ENCODE measurements at places on chromosomes 11 and 22.

GRCh38 chr11:48142889-48143288 lies 73.7 kb upstream of the OR4B1 start:
- no peaks in the 10 kb centered on the region for H3K4me1 ChIP-seq
- H3K27ac ChIP-seq: no peak overlapping the region
- DNase-seq: no peak
- no peaks in the 10 kb centered on the region for H3K27me3 ChIP-seq
- peaks cover 52% of the 10 kb centered on the region for H3K36me3 ChIP-seq

- H3K36me3 ChIP-seq: no peaks in the 10 kb centered on the region
- no peaks in the 10 kb centered on the region for H3K4me1 ChIP-seq
- no peak overlapping the region for H3K27ac ChIP-seq
- peaks cover 54% of the 10 kb centered on the region for H3K27me3 ChIP-seq
- DNase-seq: no peak
Measured at GRCh38 chr11:118008271-118008911, 22.2 kb downstream of the IL10RA start.

- no peak for DNase-seq
- H3K27me3 ChIP-seq: no peaks in the 10 kb centered on the region
- H3K27ac ChIP-seq: no peak overlapping the region
- H3K36me3 ChIP-seq: no peaks in the 10 kb centered on the region
- no peaks in the 10 kb centered on the region for H3K4me1 ChIP-seq
Measured at GRCh38 chr11:60078745-60079144, 9.7 kb upstream of the MS4A2 start.

DNA sequence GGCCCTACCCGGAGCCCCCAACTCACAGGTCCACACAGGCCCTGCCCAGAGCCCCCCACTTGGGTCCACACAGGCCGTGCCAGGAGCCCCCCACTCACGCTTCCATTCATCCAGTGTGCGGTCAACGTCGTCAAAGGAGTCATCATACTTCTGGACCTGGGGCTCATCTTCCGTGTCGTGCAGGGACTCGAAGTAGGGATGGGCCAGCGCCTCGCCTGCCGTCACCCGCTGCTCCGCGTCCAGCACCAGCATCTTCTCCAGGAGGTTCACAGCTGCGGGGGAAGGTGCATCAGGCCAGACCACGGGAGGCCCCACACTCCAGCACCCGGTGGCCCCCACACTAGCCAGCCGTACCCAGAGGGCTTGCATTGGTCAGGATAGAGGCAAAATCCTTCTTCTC lies 4.0 kb upstream of the HDAC10 start:
- DNase-seq: no peak
- H3K27ac ChIP-seq: no peak overlapping the region
- H3K4me1 ChIP-seq: peaks cover 5% of the 10 kb centered on the region
- no peaks in the 10 kb centered on the region for H3K27me3 ChIP-seq
- no peak overlapping the region for H3K4me3 ChIP-seq

DNA sequence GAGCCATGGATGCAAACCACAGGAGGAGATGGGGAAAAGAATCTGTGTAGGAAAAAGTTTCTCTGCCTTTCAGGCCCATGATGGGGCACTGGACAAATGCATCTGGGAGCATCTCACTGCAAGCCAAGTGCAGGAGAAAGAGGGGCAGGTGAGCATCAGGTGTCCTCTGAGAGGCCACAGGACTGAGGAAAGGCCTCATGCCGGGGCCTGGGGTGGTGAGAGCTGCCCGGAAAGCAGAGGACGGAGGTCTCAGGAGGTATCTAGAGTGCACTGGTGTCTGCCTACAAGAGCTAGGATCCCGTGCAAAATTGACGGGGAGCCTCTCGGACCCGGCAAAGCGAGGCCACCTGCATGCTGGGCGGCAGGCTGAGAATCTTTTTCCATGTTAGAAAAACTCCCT lies 73.9 kb downstream of the CTTN start:
- H3K36me3 ChIP-seq: no peaks in the 10 kb centered on the region
- no peaks in the 10 kb centered on the region for H3K27me3 ChIP-seq
- no peak for DNase-seq
- H3K4me1 ChIP-seq: no peaks in the 10 kb centered on the region

GRCh38 chr11:3227568-3228444 lies 4.4 kb downstream of the MRGPRE start:
- no peaks in the 10 kb centered on the region for H3K4me1 ChIP-seq
- no peak overlapping the region for H3K4me3 ChIP-seq
- H3K27ac ChIP-seq: no peak overlapping the region

DNA sequence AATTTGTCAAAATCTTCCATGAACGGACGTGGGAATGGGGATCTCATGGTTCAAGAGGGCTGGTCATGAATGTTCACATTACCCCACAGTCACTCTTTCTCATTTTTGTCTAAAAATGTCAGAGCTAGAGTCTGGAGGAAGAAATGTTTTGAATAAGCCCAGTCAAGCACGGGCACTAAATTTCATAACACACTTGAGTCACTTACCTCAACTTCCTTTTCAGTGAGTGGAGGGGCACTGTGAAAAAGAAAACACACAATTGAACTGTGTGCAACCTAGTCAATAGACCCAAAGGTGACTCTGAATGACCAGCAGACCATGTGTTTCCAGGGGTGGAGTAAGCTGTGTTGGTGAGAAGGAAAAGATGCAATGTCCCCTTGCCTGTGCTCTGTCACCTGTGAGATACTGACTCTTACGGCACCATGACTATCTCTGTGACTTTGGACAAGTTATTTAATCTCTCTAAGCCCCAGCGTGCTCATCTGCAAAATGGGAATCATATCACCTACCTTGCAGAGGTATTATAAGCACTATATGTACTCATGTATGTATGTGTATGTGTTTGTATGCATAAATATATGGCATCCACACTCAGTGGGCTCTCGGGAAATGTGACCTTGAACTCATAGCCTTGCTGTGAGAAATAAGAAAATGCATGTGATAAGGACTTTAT lies 38.2 kb upstream of the LYVE1 start:
- no peaks in the 10 kb centered on the region for H3K27me3 ChIP-seq
- peaks cover 3% of the 10 kb centered on the region for H3K36me3 ChIP-seq
- H3K4me3 ChIP-seq: no peak overlapping the region
- H3K27ac ChIP-seq: no peak overlapping the region
- peaks cover 17% of the 10 kb centered on the region for H3K4me1 ChIP-seq
- no peak for DNase-seq

- no peak overlapping the region for H3K27ac ChIP-seq
- H3K36me3 ChIP-seq: no peaks in the 10 kb centered on the region
- H3K4me1 ChIP-seq: peaks cover 12% of the 10 kb centered on the region
- H3K27me3 ChIP-seq: no peaks in the 10 kb centered on the region
- no peak overlapping the region for H3K4me3 ChIP-seq
- no peak for DNase-seq
Measured at GRCh38 chr11:92667486-92668152, 301.8 kb upstream of the MTNR1B start.

DNA sequence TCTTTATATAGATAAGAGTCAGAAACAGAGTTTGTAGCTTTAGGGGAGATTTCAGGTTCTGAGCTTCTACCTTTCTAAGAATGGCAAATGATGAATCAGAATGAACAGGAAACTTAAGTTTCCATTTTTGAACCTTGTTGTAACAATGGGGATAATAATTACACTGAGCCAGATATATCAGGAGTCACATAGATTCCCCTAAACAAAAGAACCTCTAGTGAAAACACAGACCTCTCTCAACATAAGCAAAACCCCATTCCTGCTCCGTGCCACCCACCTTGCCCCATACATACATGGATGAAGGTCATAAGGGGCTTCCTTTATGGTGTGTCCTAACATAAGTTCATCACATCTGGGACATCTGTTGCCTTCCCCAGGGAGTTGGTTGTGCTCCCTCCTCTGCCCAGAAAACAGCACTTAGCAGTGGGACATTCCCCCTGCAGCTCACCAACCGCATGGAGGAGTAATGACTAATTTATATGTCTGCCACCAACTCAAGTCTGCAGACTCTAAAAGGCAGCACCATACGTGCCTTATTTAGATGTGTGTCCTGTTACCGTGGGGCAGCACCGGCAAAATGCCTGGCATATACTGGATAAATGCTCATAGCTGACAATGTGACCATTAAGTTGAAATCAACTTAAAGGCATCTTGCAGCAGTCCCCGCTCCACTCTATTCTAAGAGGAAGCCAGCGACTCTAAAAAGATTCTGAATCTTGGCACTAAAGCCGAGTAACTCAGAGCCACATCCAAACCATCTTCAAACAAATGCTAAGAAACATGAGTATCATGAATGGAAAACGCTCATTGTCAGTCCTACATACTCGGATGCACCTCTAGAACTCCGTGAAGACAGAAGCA lies 8.0 kb downstream of the JAML start:
- H3K4me1 ChIP-seq: peaks cover 6% of the 10 kb centered on the region
- no peak overlapping the region for H3K27ac ChIP-seq
- DNase-seq: no peak
- H3K4me3 ChIP-seq: no peak overlapping the region
- H3K36me3 ChIP-seq: no peaks in the 10 kb centered on the region
- H3K27me3 ChIP-seq: peaks cover 79% of the 10 kb centered on the region

GRCh38 chr11:62854825-62855570 lies 15.6 kb upstream of the WDR74 start:
- no peak for DNase-seq
- peak overlapping the region; percentile 95 for H3K27ac ChIP-seq
- H3K4me1 ChIP-seq: peaks cover 70% of the 10 kb centered on the region
- H3K36me3 ChIP-seq: peaks cover 24% of the 10 kb centered on the region
- peak overlapping the region; percentile 96 for H3K4me3 ChIP-seq
- no peaks in the 10 kb centered on the region for H3K27me3 ChIP-seq

GRCh38 chr22:27866135-27867084 lies 52.6 kb downstream of the PITPNB start:
- H3K27ac ChIP-seq: peak overlapping the region; percentile 92
- DNase-seq: no peak
- peaks cover 77% of the 10 kb centered on the region for H3K4me1 ChIP-seq
- H3K36me3 ChIP-seq: peaks cover 13% of the 10 kb centered on the region

GRCh38 chr22:19800761-19801244 lies 40.2 kb downstream of the TBX1 start:
- H3K4me1 ChIP-seq: peaks cover 7% of the 10 kb centered on the region
- H3K36me3 ChIP-seq: peaks cover 3% of the 10 kb centered on the region
- H3K4me3 ChIP-seq: no peak overlapping the region

- no peak for DNase-seq
- no peaks in the 10 kb centered on the region for H3K27me3 ChIP-seq
- no peak overlapping the region for H3K4me3 ChIP-seq
- peaks cover 17% of the 10 kb centered on the region for H3K4me1 ChIP-seq
Measured at GRCh38 chr22:41361716-41362310, 19.9 kb upstream of the TEF start.

- H3K4me1 ChIP-seq: peaks cover 17% of the 10 kb centered on the region
- H3K27me3 ChIP-seq: peaks cover 32% of the 10 kb centered on the region
- no peak for DNase-seq
- H3K4me3 ChIP-seq: no peak overlapping the region
- no peaks in the 10 kb centered on the region for H3K36me3 ChIP-seq
Measured at GRCh38 chr11:74720596-74721478, 10.4 kb downstream of the CHRDL2 start.

GRCh38 chr11:117483372-117483771 lies 155.7 kb downstream of the CEP164 start:
- H3K4me3 ChIP-seq: no peak overlapping the region
- no peak overlapping the region for H3K27ac ChIP-seq
- peaks cover 41% of the 10 kb centered on the region for H3K27me3 ChIP-seq
- DNase-seq: no peak

DNA sequence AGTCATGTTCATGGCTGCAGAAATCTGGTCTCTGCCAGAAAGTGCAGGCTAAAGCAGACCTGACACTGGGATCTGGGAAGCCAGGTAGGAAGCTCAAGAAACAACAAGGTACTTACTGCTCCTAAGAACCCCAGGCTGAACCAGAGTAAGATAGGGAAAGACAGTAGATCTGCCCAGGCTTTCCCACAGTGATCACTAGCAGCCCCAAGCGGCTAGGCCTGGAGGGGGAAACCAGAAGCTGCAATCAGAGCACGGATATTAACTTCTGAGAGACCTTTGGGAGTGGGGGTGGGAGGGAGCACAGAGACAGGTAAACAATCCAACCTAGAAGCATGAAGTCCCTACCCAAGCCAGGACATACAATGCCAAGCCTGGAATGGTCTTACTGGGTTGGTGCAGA lies 135.2 kb upstream of the C11orf58 start:
- H3K4me3 ChIP-seq: peak overlapping the region; percentile 87
- H3K27ac ChIP-seq: peak overlapping the region; percentile 95
- DNase-seq: no peak
- H3K36me3 ChIP-seq: no peaks in the 10 kb centered on the region

GRCh38 chr22:43884600-43885318 lies 7.1 kb downstream of the PNPLA5 start:
- peak; percentile 45 for DNase-seq
- no peak overlapping the region for H3K4me3 ChIP-seq
- H3K4me1 ChIP-seq: no peaks in the 10 kb centered on the region
- no peak overlapping the region for H3K27ac ChIP-seq
- H3K27me3 ChIP-seq: peaks cover 52% of the 10 kb centered on the region

DNA sequence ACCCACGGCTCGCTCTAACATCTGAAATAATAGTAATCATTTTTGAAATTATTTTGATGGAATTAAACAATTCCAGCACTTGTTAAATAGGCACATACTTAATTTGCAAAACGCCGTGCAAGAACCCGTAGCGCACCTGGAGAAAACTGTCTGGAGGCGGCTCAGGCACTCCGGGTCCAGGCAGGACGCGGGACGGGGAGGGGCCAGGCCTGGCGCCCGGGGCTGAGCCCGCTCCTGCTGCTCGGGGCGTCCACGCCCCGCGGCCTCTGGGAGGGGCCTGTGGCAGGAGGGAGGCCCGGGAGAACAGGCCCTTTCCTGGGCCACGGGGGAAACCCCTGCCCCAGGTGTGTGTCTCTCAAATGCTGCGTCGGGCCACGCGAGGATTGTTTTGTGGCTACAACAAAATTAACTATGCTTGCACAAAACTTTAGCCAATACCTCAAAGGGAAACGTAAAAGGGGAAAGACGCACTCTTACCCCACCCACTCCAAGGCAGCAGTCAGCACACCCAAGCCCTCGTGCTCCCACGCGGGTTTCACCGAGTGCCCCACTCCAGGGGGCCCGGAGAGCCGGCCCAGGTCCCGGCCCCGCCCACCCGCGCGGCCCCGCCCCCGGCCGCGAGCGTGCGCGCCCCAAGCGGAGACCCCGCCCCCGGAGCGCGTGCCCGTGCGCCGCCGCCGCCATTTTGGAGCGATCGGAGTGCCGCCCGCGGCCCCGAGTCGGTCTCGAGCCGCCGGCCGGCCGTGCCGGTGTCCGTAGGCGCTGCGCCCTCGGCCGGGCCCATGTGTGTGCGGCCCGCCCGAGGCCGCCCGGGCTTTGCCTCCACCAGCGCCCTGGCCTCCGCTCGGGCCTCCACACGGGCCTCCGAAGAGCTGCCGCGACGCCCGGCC lies at the start of gene PPP6R2:
Gene PPP6R2, plus strand, starts transcription at position 677 of the 890 bp plus-strand sequence. CDS start 50,582 bp downstream, outside the sequence.
- peak within 1 kb of the TSS; percentile 77 for H3K4me3 ChIP-seq
- H3K27ac ChIP-seq: peak within 1 kb of the TSS; percentile 89
- DNase-seq: peak; percentile 90
- peaks cover 8% of the 10 kb centered on the region for H3K4me1 ChIP-seq
- H3K27me3 ChIP-seq: no peaks in the 10 kb centered on the region
- H3K36me3 ChIP-seq: no peaks in the 10 kb centered on the region

- H3K27me3 ChIP-seq: peaks cover 34% of the 10 kb centered on the region
- no peaks in the 10 kb centered on the region for H3K4me1 ChIP-seq
- DNase-seq: no peak
- no peak overlapping the region for H3K4me3 ChIP-seq
Measured at GRCh38 chr11:111414267-111414931, 35.3 kb upstream of the POU2AF1 start.

GRCh38 chr11:76649851-76650372 lies 20.6 kb downstream of the LRRC32 start:
- peaks cover 2% of the 10 kb centered on the region for H3K36me3 ChIP-seq
- H3K4me1 ChIP-seq: peaks cover 26% of the 10 kb centered on the region
- H3K27ac ChIP-seq: no peak overlapping the region
- peak; percentile 17 for DNase-seq
- H3K4me3 ChIP-seq: no peak overlapping the region
- no peaks in the 10 kb centered on the region for H3K27me3 ChIP-seq

Data from mesothelial cell of epicardium (in vitro differentiated cells).